OCI-LY7 (cell line): ENCODE measurements at places on chromosomes 16 and 17. TPM values are rescaled to one million over a fixed set of nuclear protein-coding genes. Genes with fewer than 3 reads are reported as not detected.

DNA sequence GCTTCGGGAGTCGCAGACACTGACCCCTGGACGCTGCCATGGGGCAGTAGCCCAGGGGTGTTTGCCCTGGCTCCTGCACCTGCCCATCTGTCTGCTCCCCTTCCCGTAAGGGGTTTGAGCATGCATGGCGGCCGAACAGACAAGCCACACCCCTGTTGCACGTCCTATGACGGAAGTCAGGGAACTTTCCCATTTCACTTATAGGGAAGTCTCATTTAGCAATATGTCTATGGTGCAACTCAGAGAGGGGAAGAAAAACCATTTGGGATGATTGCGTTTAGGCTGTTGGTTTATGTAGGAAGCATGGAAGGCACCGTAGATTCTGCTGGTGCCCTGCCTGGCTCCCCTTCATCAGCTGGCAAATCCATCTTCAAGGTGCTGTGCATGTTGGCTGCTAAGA is 112.5 kb downstream of the HAPSTR1 start:
- DNase-seq = no peak

GRCh38 chr16:22882981-22883380 is 69.0 kb downstream of the HS3ST2 start:
- no peak for DNase-seq

GRCh38 chr17:17175917-17176316 is 30.2 kb downstream of the PLD6 start:
- DNase-seq = peak; percentile 38

- no peak for DNase-seq
Observed at GRCh38 chr16:22326369-22326652, 29.1 kb downstream of the POLR3E start.

DNA sequence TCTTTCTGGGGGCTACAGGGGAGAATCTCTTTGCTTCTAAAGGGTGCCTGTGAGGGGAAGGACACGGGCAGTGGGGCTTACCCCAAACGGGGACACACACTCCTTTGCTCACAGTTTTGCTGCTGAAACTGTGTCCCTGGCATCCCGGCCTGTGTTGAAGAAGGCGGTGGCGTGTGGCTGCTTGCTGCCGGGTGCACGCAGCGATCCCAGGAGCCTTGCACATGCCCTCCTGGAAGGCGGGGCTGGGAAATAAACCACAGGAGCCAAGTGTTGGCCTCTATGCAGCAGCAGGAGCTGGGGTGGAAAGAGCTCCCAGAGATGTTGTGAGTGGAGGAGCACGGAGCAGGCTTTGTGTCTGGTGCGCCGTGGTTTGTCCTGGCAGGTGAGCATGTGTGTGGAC is 131.0 kb upstream of the CIBAR2 start:
- DNase-seq = no peak

DNA sequence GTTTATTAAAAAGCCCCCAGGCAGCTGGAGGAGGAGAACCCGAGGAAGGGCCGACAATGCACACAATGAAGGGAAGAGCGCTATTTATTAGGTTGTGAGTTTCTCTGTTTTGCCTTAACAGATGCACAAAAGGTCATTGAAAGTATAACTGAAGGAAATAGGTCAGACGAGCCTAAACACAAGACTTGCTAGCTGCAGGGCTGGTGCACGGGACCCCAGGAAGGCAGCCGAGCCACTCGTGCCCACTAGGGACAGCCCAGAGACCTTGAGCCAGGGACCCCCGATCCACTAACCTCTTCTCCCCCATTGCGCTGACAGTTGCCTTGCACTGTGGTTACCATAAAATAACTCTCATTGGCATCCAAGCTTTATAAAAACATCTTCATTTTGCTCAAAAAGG is 11.3 kb downstream of the LITAFD start:
- no peak for DNase-seq

DNA sequence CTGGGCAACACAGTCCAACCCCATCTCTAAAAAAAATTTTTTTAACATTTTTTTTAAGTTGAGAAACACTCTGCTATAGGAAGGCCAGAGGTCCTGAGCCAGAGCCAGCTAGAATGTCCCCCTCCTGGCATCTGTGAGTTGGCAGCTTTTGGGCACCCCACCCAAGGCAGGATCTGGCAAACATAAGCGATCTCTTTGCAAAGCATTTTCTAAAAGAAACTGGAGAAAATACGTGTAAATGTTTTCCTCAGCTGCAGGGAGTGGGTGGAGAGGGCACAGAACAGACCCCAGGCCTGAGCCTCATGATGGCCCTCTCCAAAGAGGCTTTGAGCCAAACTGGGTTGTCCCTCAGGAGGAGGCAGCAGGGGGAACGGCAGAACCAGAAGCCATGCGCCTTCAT is 11.7 kb downstream of the CAVIN1 start:
- no peak for DNase-seq

DNA sequence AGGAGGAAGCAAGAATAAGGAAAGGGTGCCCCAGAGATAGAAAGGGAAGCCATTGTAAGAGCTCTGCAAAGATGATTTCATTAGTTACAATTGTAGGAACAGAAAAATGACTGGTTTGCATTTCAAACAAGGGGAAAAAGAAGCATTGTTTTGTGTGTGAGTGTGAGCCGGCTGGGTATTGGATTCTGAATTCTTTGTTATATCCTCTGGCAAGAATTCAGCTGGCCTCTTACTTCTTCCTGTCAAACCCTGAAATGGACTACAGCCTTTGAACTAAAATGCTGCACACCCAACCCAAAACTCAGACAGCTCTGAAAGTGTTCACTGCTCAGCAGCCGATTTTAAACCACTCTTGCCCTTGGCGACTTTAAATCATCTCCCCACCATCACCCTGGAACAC is 461.3 kb downstream of the PMP22 start:
- DNase-seq = no peak

DNA sequence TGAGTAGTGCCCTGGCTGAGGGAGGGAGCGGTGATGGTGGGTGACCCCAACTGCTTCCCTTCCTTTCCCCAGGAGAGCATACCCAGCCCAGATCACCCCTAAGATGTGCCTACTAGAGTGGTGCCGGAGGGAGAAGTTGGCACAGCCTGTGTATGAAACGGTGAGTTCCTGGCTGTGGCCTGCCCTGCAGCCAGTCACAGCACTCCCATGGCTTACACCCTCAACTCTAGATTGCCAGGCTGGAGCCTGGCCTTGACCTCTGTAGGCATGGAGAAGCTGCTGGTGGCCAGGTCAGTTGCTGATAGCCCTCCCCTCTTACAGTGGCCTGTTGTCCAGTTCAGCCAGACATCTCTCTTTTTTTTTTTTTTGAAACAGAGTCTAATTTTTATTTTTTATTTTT is 8.6 kb upstream of the NFATC3 start:
- DNase-seq = no peak

DNA sequence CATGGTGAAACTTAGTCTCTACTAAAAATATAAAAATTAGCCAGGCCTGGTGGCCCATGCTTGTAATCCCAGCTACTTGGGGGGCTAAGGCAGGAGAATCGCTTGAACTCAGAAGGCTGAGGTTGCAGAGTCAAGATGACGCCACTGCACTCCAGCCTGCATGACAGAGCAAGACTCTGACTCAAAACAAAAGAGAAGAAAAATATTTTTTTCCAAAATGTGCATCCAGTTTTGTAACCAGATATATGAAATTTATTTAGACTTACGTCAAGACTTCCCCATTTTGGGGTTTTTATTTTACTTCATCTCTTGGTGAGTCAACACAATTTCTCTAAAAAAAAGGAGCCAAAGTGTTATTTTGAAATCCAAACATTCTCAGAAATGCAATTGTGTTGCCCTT is 5.5 kb upstream of the TM4SF5 start:
- no peak for DNase-seq

DNA sequence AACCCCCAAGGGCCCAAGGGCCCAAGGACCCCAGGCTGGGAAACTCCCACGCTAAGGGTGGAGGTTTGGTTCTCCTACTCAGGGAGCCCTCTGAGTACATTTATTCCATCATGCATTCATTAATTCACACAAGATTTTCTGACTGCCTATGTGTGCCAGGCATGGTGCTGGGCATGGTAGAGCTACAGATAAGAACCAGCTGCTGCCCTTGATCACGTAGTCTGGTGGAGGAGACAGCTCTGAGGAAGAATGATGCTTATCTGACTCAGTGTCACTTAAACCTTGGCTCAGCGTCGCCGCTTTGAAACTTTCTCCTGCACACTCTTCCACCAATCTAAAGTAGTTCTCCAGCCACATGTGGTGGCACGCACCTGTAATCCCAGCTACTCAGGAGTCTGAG is 3.6 kb upstream of the ARL4D start:
- DNase-seq = no peak

CCL1 gene
- not detected in 2 replicates for total RNA-seq

PDILT gene
- total RNA-seq = not detected in 2 replicates

GPR142 gene
- not detected in 2 replicates for total RNA-seq

ADORA2B gene
- total RNA-seq = not detected in 2 replicates
